ENCODE measurements at places on chromosomes 4 and X. TPM values are rescaled to one million over a fixed set of nuclear protein-coding genes. Genes with fewer than 3 reads are reported as not detected.

- no peak for DNase-seq
Observed at GRCh38 chr4:128298146-128298758, 10.6 kb upstream of the PGRMC2 start.

Gene SLC26A1
- total RNA-seq = 22.9 TPM

DNA sequence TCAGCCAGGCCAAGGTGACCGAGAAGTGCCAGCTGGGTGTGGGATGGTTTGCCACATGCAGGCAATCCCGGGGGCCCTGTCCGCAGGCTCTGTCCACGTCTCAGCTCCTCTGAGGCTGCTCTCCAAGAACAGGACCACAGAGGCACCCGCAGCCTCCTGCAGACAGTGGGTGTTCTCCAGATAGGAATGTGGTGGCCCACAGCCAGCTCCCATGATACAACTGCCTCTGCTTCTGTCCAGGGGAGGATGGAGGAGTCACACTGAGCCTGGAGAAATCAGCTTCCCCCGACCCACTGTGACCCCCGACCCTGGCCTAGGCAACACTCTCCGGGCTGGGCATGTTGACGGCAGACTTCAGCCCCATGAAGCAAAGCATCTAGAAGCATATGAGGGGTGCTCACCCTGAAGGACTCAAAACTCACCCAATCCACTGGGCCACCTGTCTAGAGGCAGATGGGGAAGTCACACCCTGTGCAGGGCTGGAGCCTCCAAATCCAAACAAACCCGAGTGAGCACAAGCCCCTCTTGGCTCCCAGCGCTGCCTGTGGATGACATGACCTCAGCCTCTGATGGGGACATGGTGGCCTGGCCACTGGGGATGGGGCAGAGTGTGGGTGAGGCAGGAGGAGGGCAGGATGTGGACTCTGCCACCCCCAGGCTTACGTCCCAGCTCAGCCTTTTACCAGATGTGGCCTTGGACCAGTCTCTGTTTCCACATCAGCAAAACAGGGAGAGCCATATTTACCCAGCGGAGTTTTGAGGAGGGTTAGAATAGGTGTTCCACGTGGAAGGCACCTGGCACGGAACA is 102.3 kb downstream of the PSAPL1 start:
- DNase-seq = no peak

Gene CLCN5
- total RNA-seq = 27.3 TPM

GRCh38 chr4:152374606-152375285 is 161.1 kb downstream of the FBXW7 start:
- DNase-seq = no peak

GRCh38 chrX:16826207-16826606 is 39.9 kb downstream of the TXLNG start:
- peak; percentile 78 for DNase-seq

- no peak for DNase-seq
Observed at GRCh38 chr4:6753891-6754290, 28.6 kb upstream of the KIAA0232 start.

GRCh38 chrX:46929439-46930261 is 17.4 kb downstream of the JADE3 start:
- DNase-seq = no peak

Gene ZNF518B
- 0.17 TPM for total RNA-seq

- DNase-seq = no peak
Observed at GRCh38 chrX:68177542-68177941, 255.8 kb downstream of the OPHN1 start.

GRCh38 chr4:23171976-23172375 is 479.2 kb downstream of the GBA3 start:
- no peak for DNase-seq

Gene TMSB15A
- not detected for total RNA-seq

DNA sequence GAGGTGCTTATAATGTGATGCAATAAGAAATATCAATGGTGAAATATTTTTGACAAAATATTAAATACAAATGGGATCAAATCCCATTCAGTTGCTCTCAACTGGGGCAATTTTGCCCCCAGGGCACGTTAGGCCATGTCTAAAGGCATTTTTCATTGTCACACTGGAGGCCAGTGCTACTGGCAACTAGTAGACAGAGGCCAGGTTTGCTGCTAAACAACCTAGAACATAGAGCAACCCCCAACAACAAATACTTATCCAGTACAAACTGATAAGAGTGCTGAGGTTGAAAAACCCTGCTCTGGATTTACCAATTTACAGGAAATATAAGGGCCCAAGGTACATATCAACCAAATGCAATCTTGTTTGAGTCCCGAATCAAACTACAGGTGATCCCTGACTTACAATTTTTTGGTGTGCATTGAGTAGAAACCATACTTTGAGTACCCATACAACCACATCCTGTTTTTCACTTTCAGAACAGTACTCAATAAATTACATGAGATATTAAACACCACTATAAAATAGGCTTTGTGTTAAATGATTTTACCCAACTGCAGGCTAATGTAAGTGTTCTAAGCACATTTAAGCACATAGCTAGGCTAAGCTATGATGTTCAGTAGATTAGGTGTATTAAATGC is 237.5 kb downstream of the HNRNPD start:
- no peak for DNase-seq

GRCh38 chrX:43481576-43481975 is 174.5 kb upstream of the MAOA start:
- DNase-seq = no peak

Gene LPAR4
- not detected for total RNA-seq

DNA sequence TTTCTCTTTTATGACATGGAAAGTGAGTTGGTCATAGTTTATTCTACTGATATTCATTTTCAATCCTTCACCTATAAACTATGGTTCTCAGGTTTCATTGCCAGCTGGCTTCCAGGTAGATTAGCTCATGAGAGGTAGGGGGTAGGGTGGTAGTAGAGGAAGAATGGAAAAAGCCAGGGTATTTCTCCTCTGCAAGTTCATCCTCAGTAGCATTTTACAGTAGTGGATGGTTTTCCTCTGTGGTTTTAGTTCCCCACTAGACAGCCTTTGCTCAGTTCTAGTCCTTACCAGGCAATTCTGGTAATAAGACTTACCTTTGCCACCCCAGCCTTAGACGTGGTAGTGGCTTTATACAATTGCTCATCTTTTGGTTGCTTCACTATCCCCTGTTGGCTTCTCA is 8.9 kb upstream of the NAA11 start:
- no peak for DNase-seq

DNA sequence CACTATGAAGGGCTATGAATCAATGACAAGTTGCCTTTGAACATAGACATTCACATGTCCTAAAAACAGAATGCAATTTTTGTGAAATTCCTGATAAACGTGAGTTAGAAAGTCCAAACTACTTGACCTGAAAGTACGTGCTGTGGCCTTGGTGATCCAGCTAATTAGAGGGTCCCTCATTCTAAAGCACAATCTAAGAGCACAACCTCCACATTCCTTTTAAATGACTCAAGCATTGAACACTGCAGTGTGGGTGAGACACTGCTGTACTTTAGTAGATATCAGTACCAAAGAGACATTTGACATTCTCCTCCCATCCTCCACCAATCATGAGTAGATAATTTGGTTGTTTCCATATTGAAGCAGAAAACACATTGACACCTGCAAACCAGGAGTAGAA is 73.5 kb downstream of the FAM47B start:
- no peak for DNase-seq

Gene PPARGC1A
- total RNA-seq = 18.8 TPM

DNA sequence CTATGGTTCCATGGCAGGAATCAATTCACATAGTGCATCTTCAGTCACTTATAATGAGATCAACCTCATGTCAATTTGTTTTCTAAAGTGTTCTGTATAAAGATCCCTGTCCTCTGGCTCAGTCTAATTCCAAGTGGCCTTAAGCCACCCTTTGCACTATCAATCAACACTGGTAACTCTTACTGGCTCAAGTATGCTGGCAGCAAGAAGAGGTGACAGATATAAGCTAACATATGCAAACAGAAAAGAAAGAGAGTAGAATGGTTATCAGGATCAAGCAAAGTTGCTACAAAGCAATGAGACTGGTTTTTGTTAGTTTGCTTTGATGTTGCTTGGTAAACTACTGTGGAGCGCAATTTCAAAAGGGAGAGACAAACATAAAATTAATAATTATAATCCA is 67.0 kb downstream of the AMMECR1 start:
- no peak for DNase-seq

DNA sequence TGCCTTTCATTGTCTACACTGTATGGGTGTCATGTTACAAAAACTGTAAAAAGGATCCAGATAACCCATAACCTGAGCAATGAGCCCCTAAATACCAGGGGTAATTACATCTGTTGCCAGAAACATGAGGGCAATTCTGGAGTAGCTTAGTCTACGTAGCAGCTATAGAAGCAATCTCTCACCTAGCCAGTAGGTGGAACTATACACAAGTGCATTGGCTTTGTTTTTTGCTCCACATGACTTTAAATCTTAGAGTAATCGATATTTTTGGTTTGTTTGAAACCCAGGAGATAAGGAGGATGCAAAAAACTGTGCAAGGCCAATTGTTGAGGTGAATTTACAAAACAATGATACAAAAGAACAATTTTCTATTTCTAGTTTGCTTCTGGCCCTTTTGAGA is 57.5 kb downstream of the GPR82 start:
- peak; percentile 36 for DNase-seq

GRCh38 chr4:148557793-148558192 is 115.6 kb upstream of the NR3C2 start:
- DNase-seq = no peak

DNA sequence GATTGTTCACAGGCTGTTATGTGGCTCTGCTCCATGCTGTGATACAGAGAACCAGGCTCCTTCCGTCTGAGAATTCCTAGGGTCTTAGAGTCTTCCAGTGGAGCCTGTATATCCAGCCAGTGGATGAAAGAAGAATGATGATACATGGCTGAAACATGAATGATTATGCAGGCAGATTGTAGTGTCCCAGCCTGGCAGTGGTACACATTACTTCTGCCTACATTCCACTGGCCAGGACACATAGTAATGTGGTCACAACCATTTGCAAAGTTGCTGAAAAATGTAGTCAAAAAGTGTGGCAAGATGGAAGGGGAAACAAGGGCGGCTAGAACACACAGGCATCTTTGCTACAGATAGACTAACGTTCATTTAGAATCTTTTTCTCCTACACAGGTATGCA is 4.5 kb upstream of the GBA3 start:
- DNase-seq = no peak

Gene DGKK
- total RNA-seq = 43.2 TPM

GRCh38 chr4:169013396-169013795 is 3.3 kb upstream of the CBR4 start:
- DNase-seq = no peak
